ENCODE measurements at places on chromosomes 5 and 9.

GRCh38 chr9:137429974-137430722 lies 7.0 kb downstream of the NOXA1 start:
- no peak for DNase-seq

DNA sequence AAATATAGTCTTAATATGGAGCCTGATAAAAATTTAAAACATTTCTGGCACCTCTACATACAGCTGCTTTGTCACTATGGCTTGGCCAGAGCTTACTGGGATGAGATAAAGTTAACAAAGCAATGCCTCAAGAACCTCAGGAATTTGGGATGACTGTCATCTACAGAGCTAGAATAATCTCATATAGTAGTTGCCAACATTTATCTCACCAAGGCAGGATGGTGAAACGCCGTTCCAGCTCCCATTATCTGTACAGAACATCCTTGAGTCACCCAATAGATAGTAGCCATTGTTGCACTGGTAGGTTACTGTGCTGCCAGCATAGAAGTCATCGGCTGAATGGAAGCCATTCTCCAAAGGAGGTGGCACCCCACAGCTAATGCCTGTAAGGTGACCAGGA lies 94.6 kb upstream of the TXNDC8 start:
- DNase-seq = no peak

- DNase-seq = no peak
Measured at GRCh38 chr5:131285703-131286399, 22.0 kb downstream of the CDC42SE2 start.

DNA sequence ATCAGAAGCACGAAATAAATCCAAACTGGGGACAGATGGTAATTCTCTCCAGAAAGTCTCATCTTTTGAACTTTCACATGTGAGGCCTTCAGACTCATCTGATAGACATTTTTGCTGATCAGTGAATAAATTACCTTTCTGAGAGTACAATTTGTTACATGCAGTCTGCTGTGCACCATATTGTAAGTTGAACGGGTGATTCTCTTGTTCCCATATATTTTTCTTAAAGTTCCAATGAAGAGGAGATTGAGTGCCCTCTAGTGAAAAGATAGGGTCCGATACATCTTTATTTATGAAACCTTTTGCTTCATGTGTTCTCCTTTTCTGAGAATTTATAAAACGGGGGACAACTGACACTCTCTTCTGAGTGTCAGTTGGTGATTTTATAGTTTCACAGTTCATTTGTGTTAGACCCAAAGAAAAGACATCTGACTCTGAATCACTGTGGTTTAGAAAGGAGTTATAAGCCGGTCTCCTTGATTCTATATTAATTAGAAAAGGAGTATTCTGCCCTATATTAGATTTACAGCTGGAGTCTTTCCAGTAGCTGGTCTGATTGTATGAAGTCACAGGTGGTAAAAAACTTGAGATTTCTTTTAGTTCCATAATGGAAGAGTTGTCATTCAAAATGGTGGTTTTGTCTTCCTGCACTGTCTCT lies 30.4 kb downstream of the GNG10 start:
- DNase-seq = no peak

GRCh38 chr5:153775923-153776322 lies 262.8 kb downstream of the FAM114A2 start:
- no peak for DNase-seq

GRCh38 chr5:74560245-74560644 lies 80.3 kb downstream of the ENC1 start:
- no peak for DNase-seq

GRCh38 chr5:15692706-15693381 lies 192.9 kb downstream of the FBXL7 start:
- no peak for DNase-seq

DNA sequence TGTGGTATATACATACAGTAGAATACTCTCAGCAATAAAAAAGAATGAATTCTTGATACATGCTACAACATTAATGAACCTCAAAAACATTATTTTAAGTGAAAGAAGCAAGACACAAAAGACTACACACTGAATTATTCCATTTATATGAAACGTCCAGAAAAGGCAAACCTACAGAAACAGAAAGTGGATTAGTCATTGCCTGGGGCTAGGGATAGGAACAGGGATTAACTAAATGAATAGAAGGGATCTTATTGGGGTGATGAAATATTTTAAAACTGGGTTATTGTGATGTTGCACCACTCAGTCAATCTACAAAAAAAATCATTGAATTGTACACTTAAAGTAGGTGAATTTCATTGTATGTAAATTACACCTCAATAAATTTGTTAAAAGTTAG lies 326.7 kb downstream of the PIK3R1 start:
- no peak for DNase-seq

DNA sequence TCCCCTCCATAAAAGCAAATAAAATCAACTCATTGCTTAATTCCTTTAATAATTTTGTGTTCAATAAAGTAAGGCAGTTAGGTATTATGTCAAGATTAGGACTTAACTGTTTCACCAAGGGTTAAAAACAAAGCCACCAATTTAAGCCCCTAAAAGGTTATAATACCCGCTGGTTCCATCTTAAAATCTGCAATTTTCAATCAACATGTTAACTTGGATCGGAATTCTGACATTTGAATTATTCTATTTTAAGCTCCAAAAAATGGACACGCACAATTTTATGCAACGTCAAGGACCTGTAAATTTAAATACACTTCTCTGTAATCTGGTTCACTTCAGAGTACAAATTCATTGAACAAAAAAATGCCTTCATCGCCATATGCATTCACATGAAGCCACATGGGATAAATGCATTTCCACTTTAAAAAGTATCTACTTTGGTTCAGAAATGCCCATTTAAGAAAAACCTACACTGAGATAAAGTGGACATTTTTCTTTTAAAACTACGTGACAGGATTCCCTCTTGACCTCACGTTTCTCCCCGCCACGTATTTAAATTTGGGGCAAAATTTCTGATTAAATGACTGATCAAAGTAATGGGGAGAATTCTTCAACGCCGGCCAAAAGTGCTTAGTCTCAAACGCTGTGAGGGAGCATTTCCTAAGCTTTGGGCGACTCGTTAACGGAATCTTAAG lies 721 bp downstream of the GIN1 start:
- no peak for DNase-seq

GRCh38 chr5:64742411-64742810 lies 26.1 kb downstream of the SREK1IP1 start:
- DNase-seq = no peak

GRCh38 chr9:123073991-123074422 lies 40.5 kb downstream of the GPR21 start:
- DNase-seq = no peak

- DNase-seq = no peak
Measured at GRCh38 chr9:8643896-8644295, 844.3 kb upstream of the DMAC1 start.

- DNase-seq = no peak
Measured at GRCh38 chr5:124236361-124237205, 509.9 kb downstream of the ZNF608 start.

- DNase-seq = no peak
Measured at GRCh38 chr5:128163991-128164390, 80.4 kb downstream of the SLC12A2 start.

DNA sequence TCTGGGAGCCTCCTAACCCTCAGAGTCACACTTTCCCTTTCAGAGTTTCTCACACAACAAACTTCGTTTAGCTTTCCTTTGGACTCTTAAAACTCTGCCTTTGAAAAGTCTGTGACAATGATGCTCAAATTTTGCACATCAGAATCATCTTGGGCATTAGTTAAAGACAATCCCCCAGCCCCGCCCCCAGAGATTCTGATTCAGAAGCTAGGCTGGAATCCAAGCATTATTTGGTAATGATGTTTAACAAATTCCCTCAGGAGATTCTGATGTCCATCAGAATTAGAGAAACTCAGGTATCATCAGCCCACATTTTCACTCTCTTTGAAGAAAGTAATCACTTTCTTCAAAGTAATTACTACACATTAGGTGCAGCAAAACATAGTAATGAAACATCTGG lies 9.6 kb upstream of the PLPP1 start:
- no peak for DNase-seq

DNA sequence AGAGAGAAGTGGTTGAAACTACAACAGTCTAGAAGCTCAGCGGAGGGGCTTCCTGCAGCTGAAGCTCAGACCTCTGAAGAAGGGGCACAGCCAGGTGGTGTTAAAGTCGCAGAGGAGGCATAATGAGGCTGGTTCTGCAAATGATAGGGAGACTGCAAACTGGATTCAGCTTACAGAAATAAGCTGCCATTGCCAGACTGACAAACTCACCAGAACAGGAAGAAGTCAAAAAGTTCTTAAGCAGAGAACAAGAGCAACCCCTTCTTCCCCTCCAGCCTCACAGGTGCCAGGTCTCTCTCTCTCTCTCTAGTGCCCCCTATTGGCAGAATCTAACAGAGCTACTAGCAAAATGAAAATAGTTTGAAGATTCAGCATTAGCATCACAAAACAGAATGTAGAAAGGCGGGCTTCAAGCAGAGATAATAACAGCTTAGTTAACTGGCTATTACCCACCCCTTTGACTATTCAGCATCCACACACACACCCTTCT lies 76.7 kb downstream of the GRAMD2B start:
- DNase-seq = no peak

DNA sequence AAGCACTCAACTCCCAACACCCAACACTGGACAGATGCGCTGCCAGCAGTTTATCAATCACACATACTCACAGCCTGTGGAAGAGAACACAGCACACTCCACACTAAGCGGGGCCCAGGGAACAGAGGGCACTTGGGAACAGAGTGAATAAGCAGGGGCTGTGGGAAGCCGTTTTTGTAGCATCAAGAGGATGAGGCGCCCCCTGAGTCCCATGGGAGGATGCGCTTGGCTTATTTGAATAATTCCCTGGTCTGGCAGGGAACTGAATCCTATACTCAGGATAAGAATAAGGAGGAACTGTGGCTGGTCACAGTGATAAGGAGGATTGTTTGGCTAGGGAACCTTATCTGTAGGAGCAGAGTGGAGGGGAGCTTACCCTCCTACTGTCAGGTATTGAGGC lies 96.1 kb upstream of the DNAH5 start:
- DNase-seq = no peak

DNA sequence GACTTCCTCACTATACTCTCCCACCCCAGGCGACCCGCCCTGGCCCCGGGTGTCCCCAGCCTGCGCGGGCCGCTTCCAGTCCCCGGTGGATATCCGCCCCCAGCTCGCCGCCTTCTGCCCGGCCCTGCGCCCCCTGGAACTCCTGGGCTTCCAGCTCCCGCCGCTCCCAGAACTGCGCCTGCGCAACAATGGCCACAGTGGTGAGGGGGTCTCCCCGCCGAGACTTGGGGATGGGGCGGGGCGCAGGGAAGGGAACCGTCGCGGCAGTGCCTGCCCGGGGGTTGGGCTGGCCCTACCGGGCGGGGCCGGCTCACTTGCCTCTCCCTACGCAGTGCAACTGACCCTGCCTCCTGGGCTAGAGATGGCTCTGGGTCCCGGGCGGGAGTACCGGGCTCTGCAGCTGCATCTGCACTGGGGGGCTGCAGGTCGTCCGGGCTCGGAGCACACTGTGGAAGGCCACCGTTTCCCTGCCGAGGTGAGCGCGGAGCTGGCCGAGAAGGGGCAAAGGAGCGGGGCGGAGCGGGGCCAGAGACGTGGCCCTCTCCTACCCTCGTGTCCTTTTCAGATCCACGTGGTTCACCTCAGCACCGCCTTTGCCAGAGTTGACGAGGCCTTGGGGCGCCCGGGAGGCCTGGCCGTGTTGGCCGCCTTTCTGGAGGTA lies 2.1 kb downstream of the CA9 start:
- DNase-seq = no peak

GRCh38 chr9:99341686-99342085 lies 119.6 kb downstream of the SEC61B start:
- DNase-seq = no peak

GRCh38 chr5:159907689-159908590 lies 8.3 kb upstream of the ADRA1B start:
- no peak for DNase-seq

DNA sequence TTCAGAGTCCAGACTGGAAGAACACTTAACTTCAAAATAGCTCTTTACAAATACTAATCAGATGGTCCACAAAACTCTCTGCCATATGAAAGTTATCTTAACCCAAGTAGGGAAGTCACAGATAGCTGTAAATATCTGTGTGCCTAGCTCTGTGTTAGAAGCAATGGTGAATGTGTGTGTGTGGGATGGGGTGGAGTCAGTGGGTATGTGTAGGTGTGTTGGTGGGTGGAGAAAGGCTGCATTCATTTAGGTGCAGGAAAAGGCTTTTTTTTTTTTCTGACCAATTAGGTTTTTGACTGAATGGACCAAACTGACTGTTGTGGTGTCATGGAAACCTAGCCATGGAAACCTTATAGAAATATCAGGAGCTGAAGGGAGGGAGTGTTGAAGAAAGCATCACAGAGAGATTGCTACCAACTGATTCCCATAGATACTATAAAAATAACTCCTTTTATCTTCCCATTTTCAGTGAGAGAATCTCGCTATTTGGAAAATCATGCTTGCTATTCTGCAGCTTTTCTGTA lies 156.2 kb upstream of the NR3C1 start:
- DNase-seq = no peak

GRCh38 chr9:97502984-97503861 lies 1.8 kb downstream of the TMOD1 start:
- no peak for DNase-seq

DNA sequence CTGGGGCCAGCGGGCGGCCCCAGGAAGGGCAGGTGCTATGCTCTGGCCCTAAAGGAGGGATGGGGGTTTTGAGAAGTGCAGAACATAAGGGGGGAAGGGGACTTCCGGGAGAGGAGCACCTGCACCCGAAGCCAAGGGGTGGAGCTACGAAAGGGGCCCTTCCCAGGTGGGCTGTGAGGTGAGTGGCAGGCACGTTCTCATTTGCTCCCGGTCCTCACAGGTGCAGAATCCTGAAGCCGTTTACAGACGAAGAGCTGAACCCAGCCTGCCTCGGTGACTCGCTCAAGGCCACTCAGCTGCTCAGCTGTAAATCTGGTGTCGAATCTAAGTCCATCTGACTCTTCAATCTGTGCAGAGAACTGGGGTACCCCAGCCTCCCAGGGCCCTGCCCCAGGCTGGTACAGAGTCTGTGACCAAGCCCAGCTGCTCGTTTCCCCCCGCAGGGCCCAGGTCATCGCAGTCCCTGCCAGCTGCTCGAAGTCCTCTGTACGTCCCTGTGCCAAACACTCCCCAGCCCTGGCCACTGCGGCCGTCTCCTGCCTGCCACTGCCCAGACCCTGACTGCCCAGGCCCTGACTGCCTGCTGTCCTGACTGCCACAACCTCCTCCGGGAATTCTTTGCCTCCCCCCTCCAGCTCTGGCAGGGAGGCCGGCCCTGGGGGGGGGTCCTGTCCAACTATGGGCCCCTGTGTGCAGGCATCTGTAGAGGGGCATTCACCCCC lies 53.8 kb upstream of the RXRA start:
- DNase-seq = no peak

- no peak for DNase-seq
Measured at GRCh38 chr9:100317706-100318105, 35.0 kb downstream of the TEX10 start.
